ENCODE measurements at places on chromosomes 2 and 18. TPM values are rescaled to one million over a fixed set of nuclear protein-coding genes. Genes with fewer than 3 reads are reported as not detected.

GRCh38 chr2:38997781-38998180 is 108.1 kb downstream of the ARHGEF33 start:
- no peak for DNase-seq

- no peak for DNase-seq
Observed at GRCh38 chr2:41736586-41736985, 311.2 kb upstream of the PKDCC start.

GRCh38 chr18:10169064-10169562 is 255.3 kb downstream of the VAPA start:
- no peak for DNase-seq

GRCh38 chr2:231590614-231591013 is 2.0 kb upstream of the TEX44 start:
- no peak for DNase-seq

ASPRV1 gene
- total RNA-seq: 1.5 TPM

DNA sequence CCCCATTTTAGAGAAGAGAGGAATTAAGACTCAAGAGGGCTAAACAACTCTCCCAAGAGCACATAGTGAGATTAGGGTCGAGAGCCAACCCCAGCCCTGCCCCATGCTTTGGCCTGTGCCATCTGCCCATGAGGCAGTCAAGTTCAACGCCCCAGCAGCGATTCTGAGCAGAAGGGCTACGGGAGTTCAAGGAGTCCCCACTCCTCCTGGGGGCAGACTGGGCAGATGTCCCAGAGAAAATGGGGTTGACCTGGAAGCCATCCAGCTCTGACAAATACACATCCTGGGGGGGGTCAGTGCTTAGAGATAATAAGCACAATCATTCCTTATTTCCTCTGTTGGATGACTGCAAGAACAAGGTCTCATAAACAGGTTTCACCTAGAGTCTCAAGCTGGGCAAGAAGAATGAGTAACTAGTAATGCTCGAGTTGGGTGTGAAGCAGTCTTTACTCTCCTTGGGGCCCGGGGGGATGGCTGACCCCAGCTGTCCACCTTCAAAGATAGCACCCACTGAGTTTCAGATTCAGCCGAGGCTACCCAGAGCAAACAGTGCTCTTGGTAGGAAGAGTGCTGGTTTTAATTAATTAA is 716.4 kb downstream of the RNF144A start:
- no peak for DNase-seq

GRCh38 chr2:215577356-215577755 is 141.5 kb upstream of the FN1 start:
- DNase-seq: no peak

GRCh38 chr18:77098029-77098428 is 34.6 kb downstream of the MBP start:
- no peak for DNase-seq

TGFA gene
- 1.8 TPM for total RNA-seq

GRCh38 chr2:144629935-144630334 is 110.0 kb upstream of the ZEB2 start:
- DNase-seq: no peak

PAX3 gene
- not detected for total RNA-seq

DNA sequence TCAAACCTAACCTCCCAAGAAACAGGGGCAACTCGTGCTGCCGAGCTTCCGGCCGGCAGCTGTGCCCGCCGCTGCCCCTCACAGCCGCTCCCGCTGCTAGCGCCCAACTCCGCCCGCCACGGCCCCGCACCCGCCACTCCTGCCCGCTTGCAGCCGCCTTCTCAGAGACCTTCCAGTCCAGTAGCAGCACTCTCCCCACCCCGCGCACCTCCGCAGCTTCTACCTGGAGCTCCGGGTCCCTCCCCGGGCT is 722 bp upstream of the C2orf15 start:
- DNase-seq: no peak

- no peak for DNase-seq
Observed at GRCh38 chr2:88059979-88060906, 4.7 kb upstream of the KRCC1 start.

ARHGAP15 gene
- 103 TPM for total RNA-seq

- DNase-seq: no peak
Observed at GRCh38 chr2:43448011-43448821, 147.6 kb downstream of the THADA start.

DNA sequence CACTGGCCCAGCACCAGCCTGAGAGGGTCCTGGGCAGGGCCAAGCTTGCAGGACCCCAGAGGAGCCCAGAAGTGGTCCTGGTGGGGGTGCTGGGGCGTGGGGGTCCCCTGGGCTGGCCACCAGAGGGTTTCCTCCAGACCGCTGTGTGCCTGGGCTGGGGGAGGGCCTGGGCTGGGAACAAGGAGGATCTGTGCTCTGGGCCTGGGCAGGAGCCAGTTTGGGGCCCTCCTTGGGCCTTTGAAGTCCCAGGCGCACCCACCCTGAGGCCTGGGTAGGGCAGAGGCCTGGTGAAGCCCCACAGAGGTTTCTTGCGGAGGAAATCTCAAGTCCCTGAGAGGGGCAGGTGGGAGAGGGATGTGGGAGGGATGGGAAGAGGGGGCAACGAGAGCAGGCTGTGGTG is 63.4 kb upstream of the GPC1 start:
- no peak for DNase-seq

DNA sequence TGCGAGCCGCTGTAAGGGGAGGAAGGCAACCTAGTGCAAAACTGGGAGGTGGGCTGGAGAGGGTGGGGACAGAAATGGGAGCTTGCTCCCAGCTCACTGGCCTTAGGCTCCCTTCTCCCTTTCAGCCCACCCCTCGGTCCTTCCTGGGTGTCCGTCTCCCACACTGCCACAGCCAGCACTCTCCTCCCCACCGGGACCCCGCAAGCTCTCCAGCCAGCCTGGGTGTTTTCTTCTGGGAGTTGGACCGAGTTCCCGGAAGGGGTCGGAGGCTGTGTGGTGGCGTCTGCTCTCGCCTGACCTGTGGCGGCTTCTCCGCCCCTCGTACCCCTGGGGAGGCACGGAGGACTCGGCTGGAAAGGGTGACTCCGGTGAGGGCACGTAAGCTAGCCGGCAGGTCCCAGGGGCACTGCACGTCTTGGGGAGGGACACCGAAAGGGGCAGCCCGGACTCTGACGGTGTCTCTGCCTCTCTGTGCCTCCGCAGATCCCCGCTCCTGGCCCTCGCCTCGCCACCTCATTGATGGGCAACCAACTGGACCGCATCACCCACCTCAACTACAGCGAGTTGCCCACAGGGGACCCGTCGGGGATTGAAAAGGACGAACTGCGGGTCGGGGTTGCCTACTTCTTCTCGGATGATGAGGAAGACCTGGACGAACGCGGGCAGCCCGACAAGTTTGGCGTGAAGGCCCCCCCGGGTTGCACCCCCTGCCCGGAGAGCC is 1.1 kb downstream of the LRATD1 start:
- peak; percentile 2 for DNase-seq

CAPN14 gene
- 1.2 TPM for total RNA-seq

DNA sequence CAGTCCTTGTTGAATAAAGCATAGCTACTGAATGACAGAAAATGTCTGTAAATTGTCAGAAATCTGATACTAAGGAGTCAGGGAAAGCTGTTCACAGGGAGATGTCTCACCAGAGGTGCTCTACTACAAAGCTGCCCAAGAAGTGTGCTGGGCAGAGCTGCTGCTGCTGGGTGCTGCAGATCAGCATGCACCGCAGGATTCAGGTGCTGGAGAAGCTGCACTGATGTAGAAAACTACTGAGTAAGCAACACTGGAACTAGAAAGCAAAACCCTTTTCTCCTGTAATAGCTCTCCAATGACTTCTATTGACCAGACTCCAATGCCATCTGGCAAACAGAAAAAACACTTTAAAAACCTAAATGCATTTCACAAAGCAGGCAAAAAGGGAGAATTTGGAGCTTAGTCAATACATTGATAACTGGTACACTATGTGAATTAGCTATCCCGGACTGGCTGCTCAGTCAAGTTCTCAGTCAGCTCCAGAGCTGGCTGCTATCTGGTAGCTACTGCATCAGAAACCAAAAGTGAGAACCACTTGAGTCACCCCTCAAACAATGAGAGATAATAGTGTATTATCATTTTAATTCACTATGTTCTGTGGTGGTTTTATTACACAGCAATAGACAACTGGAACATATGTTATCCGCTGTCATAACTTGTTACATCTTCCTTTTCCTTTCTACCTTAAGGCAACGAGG is 493.1 kb downstream of the CPS1 start:
- no peak for DNase-seq

DNA sequence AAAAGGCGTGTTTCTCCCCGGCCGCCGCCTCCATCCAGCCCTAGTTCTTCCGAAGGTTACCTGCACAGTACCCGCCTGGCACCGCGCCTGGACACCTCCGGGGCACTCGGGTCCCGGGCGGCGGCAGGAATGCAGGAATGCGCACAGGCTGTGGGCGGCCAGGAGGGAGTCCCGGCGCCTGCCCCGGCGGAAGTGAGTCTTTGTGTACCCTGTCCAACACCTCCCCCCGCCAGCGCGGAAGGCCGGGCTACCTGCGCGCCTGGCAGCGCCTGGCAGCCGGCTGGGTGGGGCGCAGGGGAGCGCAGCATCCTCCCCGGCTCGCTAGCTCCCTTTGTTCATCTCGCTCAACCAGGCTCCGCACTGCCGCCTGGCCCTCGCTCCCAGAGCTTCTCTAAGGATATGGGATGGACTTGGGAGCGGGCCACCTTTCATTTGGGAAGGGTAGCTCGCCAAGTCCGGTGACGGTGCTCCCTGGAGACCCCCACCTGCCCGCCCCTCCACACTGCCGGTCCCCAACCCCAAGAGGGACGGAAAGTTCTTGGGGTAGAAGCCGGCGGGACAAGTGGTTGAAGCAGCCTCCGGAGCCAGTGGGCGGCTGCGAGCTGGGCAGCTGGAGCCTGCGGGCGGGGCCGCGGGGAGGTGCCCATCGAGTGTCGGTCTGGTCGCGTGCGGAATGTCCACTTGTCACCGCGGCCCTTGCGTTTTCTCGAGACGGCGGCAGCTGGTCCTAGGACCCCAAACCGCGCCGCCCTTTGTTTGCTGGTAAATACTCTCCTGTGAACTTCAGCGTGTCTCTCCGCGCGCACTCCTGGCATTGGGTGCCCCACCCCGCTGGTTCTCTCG is 1.2 kb upstream of the ST6GAL2 start:
- no peak for DNase-seq

- DNase-seq: no peak
Observed at GRCh38 chr2:4873876-4874593, 818.1 kb upstream of the SOX11 start.

- no peak for DNase-seq
Observed at GRCh38 chr18:78822949-78823285, 156.7 kb upstream of the SALL3 start.

DNA sequence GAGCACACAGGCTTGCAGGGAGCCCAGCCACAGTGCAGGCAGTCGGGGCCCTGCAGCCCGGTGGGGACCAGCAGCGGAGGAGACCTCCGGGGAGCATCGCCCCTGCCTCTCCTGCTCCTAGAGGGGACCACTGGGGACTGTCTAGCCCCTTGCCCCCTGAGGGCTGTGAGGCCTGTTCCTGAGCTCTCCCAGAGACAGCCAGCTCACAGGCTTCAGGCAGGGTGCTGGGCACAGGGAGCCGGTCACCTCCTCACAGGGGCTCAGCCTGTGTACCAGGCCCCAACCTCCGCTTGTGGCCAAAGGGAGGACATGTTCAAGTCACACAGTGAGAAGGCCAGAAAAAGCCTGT is 3.5 kb upstream of the NMUR1 start:
- no peak for DNase-seq

DNA sequence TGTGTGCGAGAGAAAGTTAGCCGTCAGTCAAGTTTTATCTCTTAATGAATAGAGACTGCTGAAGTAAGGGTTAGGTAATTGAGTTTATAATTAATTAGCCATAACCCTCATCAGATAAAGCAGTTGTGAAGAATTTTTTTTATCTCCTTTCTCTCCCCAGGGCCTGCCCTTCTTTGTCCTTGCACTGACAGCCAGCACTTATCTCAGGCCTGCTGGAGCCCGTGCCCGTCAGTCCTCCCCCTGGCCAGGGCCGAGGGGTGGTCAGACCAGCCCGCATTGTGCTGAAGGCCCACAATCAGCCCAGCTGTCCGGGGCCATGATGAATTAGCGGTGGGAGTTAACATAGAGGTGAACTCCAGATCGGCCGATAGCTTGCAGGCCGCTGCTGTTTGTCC is 315.7 kb downstream of the GBX2 start:
- DNase-seq: no peak

DNA sequence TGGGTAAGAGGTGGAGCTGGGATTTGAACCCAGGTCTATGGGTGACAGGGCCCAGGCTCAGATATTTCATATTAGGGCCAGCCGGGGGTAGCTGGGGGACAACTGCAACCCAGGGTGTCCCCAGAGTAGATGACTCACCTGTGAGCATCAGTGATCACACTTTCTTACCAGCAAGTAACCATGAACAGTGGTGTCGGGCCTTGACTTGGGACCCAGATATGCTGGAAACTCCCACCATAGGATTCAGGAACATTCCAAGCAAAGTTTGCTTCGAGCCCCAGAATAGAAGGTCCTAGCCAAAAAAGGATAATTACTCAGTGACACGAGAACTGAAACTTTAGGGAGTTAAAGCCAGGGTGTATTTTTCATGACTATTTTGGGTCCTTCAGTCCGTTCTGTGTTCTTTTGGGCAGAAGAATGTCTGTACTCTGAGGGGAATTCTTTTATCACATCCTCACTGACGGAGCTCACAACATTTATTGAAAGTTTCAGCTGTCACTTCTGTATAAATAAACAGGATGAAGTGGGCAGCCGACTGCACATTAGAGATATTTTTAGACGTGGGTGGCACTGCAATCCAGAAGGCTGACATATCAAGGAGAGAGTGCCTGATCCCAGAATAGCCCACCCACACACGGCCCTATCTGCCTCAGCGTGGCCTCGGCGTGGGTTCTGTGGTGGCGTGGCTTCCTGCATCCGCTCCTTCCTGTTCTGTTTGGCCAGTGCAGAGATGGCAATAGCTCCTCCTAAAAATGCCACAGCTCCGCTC is 45.6 kb downstream of the RAMP1 start:
- no peak for DNase-seq

GRCh38 chr2:218716070-218716469 is 5.4 kb downstream of the TTLL4 start:
- no peak for DNase-seq

DNA sequence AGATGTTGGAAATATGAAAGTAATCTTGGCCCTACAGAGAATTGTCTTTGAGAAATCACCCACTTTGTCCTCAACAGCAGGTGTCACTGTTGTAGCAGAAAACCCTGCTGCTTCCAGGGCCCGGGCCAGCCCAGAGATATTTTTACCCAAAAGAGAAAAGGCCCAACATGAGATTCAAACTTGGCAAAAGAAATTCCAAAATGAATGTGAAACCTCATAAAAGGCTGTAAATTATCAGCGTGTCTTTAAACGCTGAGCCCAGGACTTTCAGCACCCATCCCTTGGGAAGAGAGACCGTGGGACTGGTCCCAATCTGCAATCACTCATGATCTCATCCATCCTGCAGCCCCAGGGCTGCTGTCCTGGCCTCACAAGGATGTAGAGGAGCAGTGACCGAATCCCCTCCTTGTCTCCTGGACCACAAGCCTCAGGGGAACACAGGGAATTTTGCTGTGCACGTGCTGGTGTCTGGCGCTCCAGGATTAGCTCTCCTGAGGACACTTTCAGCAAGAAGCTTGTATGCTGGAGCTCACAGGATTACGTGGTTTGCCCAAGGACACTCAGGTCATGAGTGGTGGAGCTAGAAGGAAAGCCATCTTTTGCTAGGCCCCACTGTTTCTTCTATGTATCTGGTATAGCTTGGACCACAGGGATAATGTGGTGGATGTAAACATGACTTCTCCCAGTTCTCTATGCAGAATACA is 202.1 kb downstream of the RNF144A start:
- DNase-seq: no peak

- no peak for DNase-seq
Observed at GRCh38 chr18:51128533-51128932, 68.9 kb downstream of the MEX3C start.

GRCh38 chr2:9243357-9243756 is 36.7 kb downstream of the ASAP2 start:
- DNase-seq: no peak

MATN3 gene
- not detected for total RNA-seq

BOLL gene
- not detected for total RNA-seq

Measured in activated naive CD4-positive, alpha-beta T cell treated with anti-CD3 and anti-CD28 coated beads, Interleukin-2, amount 50 U/mL, for 72 hours (primary cell).